ENCODE measurements at places on chromosomes 11 and 22.

GRCh38 chr11:111766834-111767142, 599 bp upstream of the PPP2R1B start:
- peaks cover 34% of the 10 kb centered on the region for H3K4me1 ChIP-seq
- H3K27me3 ChIP-seq, result no peaks in the 10 kb centered on the region
- peak overlapping the region; percentile 97 for H3K4me3 ChIP-seq
- H3K27ac ChIP-seq, result peak overlapping the region; percentile 92
- H3K36me3 ChIP-seq, result peaks cover 25% of the 10 kb centered on the region

DNA sequence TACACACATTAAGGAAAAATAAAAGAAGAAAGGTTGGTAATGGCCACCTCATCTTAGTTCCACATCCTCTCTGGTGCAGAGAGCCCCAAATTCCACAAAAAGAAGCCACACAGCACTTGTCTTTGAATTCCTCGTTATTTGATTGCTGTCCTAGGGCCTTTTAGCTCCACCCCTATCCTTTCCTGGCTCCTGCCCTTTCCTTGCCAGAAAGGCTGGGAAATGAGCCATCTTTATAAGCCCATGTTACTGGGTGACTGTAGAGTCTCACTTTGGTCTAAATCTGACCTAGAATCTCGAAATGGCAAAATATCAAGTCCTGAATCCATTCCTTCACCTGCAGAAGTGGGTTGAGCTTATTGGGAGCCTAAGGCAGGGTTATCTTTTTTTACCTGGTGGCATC, 4.3 kb upstream of the TMEM132A start:
- peaks cover 38% of the 10 kb centered on the region for H3K36me3 ChIP-seq
- no peak overlapping the region for H3K4me3 ChIP-seq
- no peak overlapping the region for H3K27ac ChIP-seq

DNA sequence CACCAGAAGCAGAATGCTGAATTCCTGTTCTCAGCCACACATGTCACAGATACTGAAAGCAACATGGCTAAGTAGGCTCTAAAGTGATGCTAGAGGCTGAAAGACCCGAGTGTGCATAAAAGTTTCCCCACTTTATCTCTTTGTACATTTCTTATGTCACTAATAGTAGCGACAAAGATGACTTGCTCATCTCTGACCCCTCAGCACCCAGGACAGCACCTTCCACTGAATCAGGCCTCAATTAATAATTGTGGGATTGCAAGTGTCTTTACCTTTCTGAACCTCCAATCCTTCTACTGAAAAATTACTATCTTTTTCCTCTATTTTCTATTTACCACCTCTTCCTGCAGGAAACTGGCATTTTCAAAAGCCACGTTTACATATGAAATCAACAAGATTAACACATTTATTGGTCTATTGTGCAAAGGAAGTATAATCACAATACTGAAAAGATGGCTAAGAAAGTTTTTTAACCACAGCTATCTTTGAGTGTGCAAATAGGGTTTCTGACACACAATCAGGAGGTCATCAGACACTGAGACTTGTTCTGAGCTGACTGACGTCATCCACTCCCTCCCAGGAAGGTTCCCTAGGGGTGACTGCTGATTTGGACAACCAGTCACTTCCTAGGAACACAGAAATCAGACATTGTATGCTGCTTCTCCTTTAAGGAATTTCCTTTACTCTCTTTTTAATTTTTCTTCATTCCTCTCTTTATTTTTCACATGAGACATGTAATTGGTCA, 213.9 kb upstream of the ISX start:
- H3K27me3 ChIP-seq, result peaks cover 3% of the 10 kb centered on the region
- H3K36me3 ChIP-seq, result no peaks in the 10 kb centered on the region
- H3K4me1 ChIP-seq, result peaks cover 15% of the 10 kb centered on the region

- peaks cover 27% of the 10 kb centered on the region for H3K27me3 ChIP-seq
- H3K27ac ChIP-seq, result no peak overlapping the region
- H3K4me3 ChIP-seq, result no peak overlapping the region
Measured at GRCh38 chr22:28911777-28912669, 28.7 kb downstream of the ZNRF3 start.

GRCh38 chr11:130624971-130625544, 176.6 kb downstream of the ADAMTS15 start:
- DNase-seq, result no peak
- no peak overlapping the region for H3K27ac ChIP-seq

- H3K27me3 ChIP-seq, result no peaks in the 10 kb centered on the region
- H3K27ac ChIP-seq, result no peak overlapping the region
- DNase-seq, result no peak
- no peak overlapping the region for H3K4me3 ChIP-seq
- H3K4me1 ChIP-seq, result peaks cover 34% of the 10 kb centered on the region
Measured at GRCh38 chr22:38760477-38761201, 4.8 kb upstream of the SUN2 start.

DNA sequence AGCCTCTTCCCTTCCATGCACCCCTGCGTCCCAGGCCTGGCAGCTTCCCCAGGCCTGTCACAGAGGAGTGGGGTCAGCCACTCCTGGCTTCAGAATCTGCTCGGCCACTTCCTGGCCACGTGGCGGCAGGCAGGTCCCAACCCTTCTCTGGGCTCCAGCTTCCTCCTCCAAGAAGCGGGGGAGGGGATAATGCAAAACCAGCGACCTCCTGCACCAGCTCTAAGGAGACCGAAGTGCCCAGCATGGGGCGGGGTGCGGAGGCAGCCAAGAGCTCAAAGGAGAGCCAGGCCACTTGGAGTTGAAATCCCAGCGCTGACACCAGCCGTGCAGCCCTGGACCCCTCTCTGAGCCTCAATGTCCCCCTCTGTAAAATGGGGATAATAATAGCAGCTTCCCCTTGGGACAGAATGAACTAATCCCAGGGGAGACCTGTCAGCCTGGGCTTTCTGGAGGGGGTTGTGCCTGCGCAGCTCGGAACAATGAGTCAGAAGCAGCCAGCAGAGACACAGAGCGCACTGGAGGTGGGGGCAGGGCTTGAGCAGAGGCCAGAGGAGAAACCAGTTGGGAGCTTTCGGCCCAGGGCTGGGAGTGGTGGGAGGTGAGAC, 22.8 kb upstream of the PICK1 start:
- H3K27me3 ChIP-seq, result no peaks in the 10 kb centered on the region
- H3K4me3 ChIP-seq, result no peak overlapping the region
- no peak overlapping the region for H3K27ac ChIP-seq
- H3K36me3 ChIP-seq, result no peaks in the 10 kb centered on the region
